Sigmoid colon (tissue), 7 donors: ENCODE measurements at places on chromosomes 3 and 15.

DNA sequence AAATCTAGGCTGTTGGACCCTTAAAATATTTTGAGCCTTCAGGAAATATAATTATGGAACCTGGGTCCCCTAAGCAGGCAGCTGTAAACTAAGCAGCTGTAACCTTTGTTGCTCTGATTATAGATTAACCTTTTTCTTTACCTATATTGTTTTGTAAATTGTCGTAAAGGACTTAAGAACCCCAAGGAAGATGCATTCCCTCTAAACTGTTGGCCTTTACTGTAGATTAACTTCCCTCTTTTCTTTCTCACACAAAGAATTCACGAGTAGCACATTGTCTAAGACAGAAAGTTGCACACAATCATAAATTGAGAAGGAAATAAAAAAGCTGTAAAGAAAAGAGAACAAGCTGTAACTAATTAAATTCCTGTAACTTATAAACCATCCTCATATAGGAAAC lies 877.3 kb downstream of the ROBO2 start:
- DNase-seq: no peak

- DNase-seq: no peak
Observed at GRCh38 chr3:112670824-112671223, 29.9 kb upstream of the CCDC80 start.

GRCh38 chr3:9497821-9498565 lies 55.6 kb downstream of the LHFPL4 start:
- DNase-seq: no peak

- DNase-seq: no peak
Observed at GRCh38 chr3:39668420-39668819, 141.0 kb upstream of the MYRIP start.

- no peak for DNase-seq
Observed at GRCh38 chr15:52653431-52653964, 25.7 kb downstream of the ATOSA start.

DNA sequence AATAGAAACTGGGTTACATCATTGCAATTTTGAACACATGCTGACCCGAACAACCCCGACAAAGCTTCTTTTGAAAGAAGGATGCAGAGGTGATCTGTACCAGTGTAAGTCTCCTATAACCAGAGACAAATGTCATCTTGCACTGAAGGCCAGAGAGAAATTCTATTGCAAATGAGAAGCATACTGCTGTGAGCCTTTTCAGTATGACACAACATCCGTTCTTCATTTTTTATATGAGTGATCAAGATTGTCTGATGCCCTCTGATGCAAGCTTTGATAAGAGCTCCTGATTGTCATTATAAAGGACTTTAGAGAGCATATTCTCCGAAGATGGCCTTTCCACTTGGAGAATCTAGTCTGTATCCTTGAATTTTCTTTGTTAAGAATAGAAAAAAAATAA lies 36.9 kb downstream of the PCOLCE2 start:
- no peak for DNase-seq

GRCh38 chr15:42348083-42348482 lies 11.2 kb upstream of the CAPN3 start:
- no peak for DNase-seq

- no peak for DNase-seq
Observed at GRCh38 chr3:37968813-37969595, 21.6 kb upstream of the VILL start.

GRCh38 chr3:170524073-170524472 lies 61.8 kb downstream of the SLC7A14 start:
- DNase-seq: no peak

- DNase-seq: no peak
Observed at GRCh38 chr3:158863247-158863646, 61.4 kb downstream of the MFSD1 start.

- no peak for DNase-seq
Observed at GRCh38 chr3:148863297-148863696, 1.8 kb upstream of the CPA3 start.

DNA sequence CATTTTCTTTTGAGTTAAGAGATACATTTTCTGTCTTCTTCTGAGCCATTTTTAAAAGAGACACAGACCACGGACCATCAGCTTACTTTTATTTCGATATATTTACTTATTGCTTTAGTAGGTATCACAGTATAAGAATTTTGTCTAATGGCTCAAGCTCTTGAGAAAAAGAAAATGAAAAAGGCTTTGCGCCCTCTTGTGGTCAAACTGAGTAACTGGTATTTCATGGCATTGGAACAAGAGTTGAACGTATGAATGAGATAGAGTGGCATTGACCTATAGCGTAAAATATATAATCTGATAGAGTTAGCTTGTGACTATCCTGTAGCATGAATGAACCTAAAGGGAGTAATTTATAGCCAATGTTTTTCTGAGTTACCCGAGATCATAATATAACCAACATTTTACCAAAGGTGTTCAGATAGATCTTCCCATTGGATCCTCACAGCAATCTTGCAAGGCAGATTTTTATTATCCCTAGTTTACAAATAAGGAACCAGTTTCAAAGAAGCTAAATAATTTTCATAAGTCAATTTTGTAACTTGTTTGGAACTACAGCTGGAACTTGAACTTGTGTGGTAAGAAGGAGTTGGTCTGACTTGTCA lies 154.6 kb downstream of the POLR2M start:
- DNase-seq: no peak

DNA sequence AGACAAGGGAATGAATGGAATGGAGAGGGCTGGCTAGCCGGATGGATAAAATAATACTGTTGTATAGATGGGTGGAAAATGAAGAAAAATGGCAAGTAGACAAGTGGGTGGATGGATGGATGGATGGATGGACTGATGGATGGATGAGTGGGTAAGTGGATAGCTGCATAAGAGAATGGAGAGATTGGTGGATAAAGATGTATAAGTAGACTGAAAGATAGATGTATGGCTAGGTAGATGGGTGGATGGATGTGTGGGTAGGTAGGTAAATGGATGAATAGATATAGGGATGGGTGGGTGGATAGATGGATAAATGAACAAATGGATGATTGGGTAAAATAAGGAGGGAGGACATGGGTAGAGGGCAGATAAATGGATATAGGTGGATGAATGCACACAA lies 13.9 kb downstream of the CPNE9 start:
- no peak for DNase-seq

- DNase-seq: no peak
Observed at GRCh38 chr3:28008235-28008634, 233.2 kb upstream of the CMC1 start.

- DNase-seq: peak; percentile 93
Observed at GRCh38 chr15:64809649-64810496, 15.6 kb downstream of the PIF1 start.
